Placental pericyte (primary cell): ENCODE measurements at places on chromosomes 4 and X. TPM values are rescaled to one million over a fixed set of nuclear protein-coding genes. Genes with fewer than 3 reads are reported as not detected.

The SSX4 gene
- not detected in 2 replicates for total RNA-seq

The NAT8L gene
- total RNA-seq = 0.14 and 0.66 TPM in 2 replicates

The CENPVL2 gene
- not detected in 2 replicates for total RNA-seq

The SPP1 gene
- total RNA-seq = 1.5 and 4.0 TPM in 2 replicates

The BST1 gene
- 11.2 and 62.6 TPM in 2 replicates for total RNA-seq

The RLIM gene
- total RNA-seq = 43.1 and 62.6 TPM in 2 replicates

The AKAP14 gene
- not detected in 2 replicates for total RNA-seq

The CSAG1 gene
- not detected in 2 replicates for total RNA-seq

The LRRC66 gene
- total RNA-seq = 0.22 and 0.43 TPM in 2 replicates

The FAM133A gene
- total RNA-seq = 0.14 TPM in 1 of 2 replicates, not detected in the other

The IL21 gene
- total RNA-seq = not detected in 2 replicates

The DRD5 gene
- not detected in 2 replicates for total RNA-seq

The FAT1 gene
- total RNA-seq = 122 and 317 TPM in 2 replicates

The FAM241A gene
- 0.88 and 2.3 TPM in 2 replicates for total RNA-seq

The TCEAL6 gene
- total RNA-seq = not detected in 2 replicates

The FRMD7 gene
- not detected in 2 replicates for total RNA-seq

The LDB2 gene
- 13.3 and 21.5 TPM in 2 replicates for total RNA-seq

The C1QTNF7 gene
- 0.22 and 0.72 TPM in 2 replicates for total RNA-seq

The TRAM1L1 gene
- 0.22 and 1.9 TPM in 2 replicates for total RNA-seq

The RTL9 gene
- total RNA-seq = 0.44 and 0.57 TPM in 2 replicates

The TRIM60 gene
- 0.88 and 1.1 TPM in 2 replicates for total RNA-seq

The FOXR2 gene
- total RNA-seq = not detected in 2 replicates

The ADAM29 gene
- not detected in 2 replicates for total RNA-seq

The FAM9C gene
- not detected in 2 replicates for total RNA-seq

The PROM1 gene
- 0.14 and 2.2 TPM in 2 replicates for total RNA-seq

The GPRIN3 gene
- under 0.01 and 0.57 TPM in 2 replicates for total RNA-seq

The RASSF6 gene
- 0.14 TPM in 1 of 2 replicates, not detected in the other for total RNA-seq

The BMPR1B gene
- under 0.01 and 0.72 TPM in 2 replicates for total RNA-seq

The XK gene
- total RNA-seq = 0.14 TPM in 1 of 2 replicates, not detected in the other

The IBSP gene
- total RNA-seq = 0.14 TPM in 1 of 2 replicates, not detected in the other

The KIF4A gene
- 1.1 and 24.6 TPM in 2 replicates for total RNA-seq

The FSTL5 gene
- 1.1 TPM in 1 of 2 replicates, not detected in the other for total RNA-seq

The WDR17 gene
- 0.57 and 0.66 TPM in 2 replicates for total RNA-seq

The RRH gene
- 0.14 TPM in 1 of 2 replicates, not detected in the other for total RNA-seq

The GYG2 gene
- total RNA-seq = 4.2 and 18.2 TPM in 2 replicates

The HTR2C gene
- total RNA-seq = 0.44 and 1.3 TPM in 2 replicates

The TMEM192 gene
- 12.0 and 15.1 TPM in 2 replicates for total RNA-seq

The TCEAL5 gene
- total RNA-seq = not detected in 2 replicates

The THOC2 gene
- 73.5 and 78.3 TPM in 2 replicates for total RNA-seq

The OPRPN gene
- not detected in 2 replicates for total RNA-seq

The CPE gene
- 0.44 and 2.3 TPM in 2 replicates for total RNA-seq

The GPC4 gene
- total RNA-seq = under 0.01 TPM in 2 replicates

The SRPX2 gene
- total RNA-seq = 40.9 and 73.2 TPM in 2 replicates

The USP26 gene
- total RNA-seq = not detected in 2 replicates
